ENCODE measurements at places on chromosomes 3 and 15.

DNA sequence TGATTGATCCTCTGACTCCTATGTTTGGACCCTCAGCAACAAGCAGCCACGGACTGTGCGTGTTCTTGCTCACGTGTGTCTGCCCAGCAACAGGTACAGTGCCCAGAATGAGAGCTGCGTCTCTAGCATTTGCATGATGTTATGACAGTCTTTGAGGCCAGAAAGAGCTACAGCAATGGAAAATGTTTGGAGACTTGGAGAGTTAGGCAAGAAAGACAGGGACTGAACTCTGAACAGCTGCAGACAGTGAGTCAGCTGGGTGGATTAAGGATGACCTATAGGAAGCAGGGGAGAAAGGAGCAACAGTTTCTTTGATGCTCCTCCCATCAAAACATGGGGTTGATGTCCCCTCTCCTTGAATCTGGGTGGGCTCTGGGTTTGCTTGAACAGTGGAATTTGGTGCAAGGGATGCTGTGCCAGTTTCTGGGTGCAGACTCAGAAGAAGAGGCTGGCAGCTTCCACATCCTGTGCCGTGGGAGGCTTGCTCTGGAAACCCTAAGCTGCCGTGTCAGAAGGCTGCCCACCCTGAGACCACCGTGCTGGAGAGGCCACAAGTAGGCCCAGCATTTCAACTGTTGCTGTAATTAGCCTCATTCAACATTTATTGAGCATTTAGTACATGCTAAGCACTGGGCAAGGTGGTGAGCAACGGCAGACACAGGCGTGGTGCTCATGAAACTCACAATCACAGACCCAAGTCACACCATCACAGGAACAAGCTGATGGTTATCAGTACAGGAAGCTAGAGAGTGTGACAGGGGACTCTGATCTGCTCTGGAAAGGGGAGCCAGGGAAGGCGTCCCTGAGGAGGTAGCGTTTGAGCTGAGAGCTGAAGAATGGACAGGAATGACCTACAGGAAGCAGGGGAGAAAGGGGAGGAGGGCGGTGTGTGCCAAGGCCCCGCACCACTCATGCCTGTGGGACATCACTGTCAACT lies 21.7 kb downstream of the CCR9 start:
- no peak for DNase-seq

DNA sequence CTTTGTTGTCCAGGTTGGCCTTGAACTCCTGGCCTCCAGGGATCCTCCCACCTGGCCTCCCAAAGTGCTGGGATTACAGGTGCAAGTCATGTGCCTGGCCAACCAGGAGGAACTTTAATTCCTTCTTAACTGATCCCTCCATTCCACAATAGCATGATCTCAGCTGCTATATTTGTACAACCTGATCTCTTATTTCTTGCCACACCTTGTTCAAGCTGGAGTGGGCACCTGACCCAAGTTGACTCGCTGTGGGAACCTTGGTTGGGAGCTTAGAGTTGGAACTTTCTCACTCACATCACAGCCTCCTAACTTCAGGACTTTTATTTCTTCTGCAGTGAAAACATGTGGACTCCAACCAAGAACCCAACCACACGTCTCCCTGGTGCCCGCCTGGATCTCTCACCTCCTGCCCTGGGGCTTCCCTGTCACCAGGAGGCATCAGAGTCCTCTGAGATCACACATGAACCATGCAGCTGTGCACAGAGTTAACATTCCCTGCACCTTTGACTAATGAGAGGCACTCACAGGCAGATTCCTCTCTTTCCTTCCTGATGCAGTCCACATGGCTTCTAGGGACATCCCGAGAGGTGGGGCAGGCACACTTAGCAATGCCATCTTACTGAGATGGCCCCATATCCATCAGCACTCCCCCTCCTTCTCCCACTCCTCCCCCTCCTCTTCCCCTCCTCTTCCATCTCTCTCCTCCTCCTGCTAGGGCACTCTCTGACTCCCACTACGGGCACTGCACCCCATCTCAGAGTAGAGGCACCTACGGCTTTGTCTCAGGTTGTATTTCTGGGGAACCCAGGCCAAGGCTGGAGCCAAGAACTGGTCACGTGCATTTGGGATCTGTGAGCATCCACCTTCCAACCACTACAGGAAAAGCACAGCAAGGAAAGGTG lies 9.7 kb upstream of the CYFIP1 start:
- no peak for DNase-seq

DNA sequence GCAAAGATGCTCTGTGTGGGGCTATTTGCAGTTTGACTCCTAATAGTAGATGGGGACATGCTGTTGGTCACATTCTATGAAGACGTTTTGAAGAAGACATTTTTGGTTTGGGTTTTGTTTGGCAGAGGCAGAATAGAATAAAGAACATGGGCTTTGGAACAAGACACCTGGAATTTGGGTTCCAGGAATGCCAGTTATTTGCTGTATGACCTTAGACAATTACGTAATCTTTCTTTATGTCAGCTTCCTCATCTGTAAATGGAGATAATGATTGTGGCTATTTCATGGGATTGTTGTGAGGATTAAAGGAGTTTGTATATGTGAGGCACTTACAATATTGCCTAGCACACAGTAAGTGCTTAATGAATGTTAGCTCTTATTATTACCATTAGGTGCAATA lies 91.6 kb downstream of the MESD start:
- DNase-seq: no peak

DNA sequence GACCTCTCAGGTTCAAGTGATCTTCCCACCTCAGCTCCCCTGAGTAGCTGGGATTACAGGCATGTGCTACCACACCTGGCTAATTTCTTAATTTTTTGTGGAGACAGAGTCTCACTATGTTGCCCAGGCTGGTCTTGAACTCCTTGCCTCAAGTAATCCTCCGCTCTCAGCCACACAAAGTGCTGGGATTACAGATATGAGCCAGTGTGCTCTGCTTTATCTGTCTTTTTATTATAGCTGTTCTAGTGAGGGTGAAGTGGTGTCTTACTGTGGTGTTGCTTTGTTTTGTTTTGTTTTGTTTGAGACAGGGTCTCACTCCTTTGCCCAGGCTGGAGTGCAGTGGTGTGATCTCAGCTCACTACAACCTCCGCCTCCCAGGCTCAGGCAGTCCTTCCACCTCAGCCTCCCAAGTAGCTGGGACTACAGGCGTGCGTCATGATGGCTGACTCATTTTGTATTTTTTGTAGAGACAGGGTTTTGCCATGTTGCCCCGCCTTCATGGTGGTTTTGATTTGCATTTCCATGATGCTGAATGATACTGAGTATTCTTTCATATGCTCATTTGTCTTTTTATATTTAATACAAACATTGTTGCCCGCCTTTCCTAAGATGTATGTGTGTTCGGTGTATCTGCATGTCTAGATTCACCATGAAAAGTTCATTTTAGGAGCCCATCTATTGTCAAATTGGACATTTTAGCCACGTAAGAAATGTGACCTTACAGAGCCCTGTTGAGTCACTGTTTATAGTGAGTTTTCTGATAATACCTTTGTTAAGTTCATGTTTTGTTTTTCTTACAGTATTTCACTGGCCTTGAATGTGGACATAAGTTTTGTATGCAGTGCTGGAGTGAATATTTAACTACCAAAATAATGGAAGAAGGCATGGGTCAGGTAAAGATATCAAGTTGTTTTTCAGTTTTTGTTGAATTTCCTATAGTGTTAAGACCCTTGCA lies 80.6 kb downstream of the ARIH1 start:
- no peak for DNase-seq

GRCh38 chr3:161320837-161321236 lies 50.5 kb downstream of the SPTSSB start:
- no peak for DNase-seq

GRCh38 chr3:110955301-110955880 lies 116.2 kb upstream of the NECTIN3 start:
- no peak for DNase-seq

DNA sequence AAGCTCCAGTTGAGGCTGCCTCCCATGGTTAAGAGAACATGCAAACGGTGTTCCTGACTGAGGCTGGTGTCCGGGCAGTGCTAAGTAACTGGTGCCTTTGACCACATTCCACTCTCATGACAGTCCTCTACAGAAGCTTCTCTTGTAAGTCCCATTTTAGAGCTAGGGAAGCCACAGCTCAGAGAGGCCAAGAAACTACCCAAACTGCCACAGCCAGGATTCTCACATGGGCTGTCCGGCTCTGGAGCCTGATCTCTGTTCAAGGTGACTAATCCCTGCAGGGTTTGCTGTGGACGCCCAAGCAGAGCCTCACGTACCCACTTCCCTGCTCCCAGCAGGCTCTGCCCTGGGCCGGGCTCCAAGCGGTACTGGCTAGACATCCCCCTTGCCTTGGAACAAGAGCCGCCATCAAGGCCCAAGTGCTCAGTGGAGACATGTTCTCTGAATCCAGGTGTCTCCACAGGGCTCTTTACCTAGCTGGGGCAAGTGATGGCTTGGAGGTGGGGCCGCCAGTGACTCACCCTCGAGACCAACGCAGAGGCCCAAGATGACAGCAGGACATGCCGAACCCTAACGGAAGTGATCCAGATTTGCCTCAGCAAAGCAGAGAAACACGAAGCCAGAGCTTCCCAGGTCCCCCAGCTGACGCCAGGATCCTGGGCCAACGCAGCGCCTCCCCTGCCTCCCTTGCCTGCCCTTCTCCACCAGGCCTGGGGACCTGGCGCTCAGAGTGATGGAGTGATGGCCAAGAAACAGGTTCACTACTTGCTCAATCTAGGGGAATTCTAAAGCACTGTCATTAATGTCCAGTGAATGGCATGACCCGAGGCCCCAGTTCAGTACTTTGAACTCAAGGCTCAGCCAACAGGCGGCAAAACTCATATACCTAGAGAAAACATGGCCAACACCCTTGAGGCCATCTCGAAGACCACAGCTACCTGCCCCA lies 24.4 kb downstream of the KLHL25 start:
- DNase-seq: no peak

DNA sequence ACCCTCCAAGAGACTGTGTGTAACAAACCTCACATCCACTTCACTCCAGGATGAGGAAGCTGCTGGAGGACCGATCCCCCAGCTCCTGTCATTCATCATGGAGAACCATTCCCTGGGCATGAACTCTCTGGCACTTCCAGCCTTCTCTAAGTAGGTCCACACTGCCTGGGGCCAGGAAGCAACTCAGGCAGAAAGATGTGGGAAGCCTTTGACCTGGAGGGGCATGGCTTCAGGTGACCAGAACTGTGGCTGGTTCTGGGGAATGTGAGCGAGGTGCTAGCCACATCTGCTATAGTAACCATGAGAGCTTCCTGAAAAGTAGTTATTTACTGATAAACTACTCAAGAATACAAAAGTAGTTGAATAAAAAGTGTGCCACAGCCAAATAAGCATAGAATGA lies 173.7 kb upstream of the CTDSPL start:
- DNase-seq: peak; percentile 70

DNA sequence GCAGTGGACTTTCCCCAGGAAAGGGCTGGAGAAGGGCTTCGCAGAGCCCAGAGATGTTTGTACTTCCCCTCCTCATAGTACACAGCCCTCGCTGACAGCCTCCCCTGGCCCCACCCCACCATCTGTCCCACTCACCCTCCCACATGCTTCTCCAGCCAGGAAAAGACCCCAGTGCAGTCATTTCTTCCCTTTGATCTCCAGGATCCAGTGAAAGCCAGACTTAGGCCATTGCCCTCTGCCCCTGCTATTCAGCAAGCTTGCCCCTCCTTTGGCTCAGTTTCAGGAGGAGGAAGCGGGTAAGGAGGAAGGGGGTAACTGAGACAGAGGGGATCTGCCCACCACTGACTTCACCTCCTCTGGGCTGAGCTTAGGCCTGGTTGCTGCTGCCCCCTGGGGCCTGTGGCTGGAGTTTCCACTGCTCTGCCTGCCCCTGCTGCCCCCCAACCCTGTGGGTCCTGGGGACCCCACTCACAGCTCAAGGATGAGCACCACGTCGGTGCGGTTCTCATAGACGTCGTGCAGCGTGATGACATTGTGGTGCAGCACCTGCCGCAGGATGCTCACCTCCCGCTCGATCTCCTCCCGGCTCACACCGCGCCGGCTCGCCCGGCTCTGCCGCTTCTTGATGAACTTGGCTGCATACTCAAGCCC lies 63.1 kb downstream of the DAPK2 start:
- DNase-seq: peak; percentile 51

GRCh38 chr15:82110144-82110543 lies 64.3 kb upstream of the MEX3B start:
- no peak for DNase-seq

DNA sequence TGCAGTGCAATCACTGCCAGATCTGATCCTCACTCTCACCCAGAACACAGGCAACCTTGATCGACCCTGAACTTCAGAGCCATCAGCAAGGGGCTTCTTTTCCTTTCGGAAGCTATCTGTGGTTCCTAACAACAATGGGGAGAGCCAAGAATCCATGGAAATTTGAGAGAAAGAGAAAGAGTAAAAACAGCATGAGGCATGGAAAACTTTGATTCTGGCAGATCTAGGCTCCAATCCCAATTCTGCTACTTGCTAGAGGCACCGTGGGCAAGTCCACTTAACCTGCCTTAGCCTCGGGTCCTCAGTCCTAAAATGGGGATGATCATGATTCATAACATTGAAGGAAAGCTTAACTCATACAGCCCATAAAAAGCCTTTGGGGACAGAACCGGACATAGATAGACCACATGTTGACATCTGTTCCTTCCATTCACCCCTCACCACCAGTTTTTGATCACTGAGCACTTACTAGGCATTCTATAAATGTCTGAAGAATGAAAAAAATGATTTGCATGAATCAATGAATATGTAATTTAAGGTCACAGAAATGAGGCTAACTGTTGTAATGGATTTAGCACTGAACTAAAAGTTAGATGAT lies 605.7 kb upstream of the CFAP20DC start:
- no peak for DNase-seq

- DNase-seq: no peak
These were observed 35.2 kb downstream of the ZIC4 start for GRCh38 chr3:147371140-147371539.

DNA sequence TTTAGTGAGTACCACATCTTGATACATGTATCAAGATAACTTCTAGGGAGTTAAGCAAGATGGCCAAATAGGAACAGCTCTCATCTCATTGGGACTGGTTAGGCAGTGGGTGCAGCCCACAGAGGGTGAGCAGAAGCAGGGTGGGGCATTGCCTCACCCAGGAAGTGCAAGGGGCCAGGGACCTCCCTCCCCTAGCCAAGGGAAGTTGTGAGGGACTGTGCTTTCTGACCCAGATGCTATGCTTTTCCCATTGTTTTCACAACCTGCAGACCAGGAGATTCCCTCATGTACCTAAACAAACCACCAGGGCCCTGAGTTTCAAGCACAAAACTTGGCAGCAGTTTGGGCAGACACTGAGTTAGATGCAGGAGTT lies 665.0 kb upstream of the CBLB start:
- no peak for DNase-seq

GRCh38 chr15:37034392-37034791 lies 66.0 kb downstream of the MEIS2 start:
- no peak for DNase-seq

DNA sequence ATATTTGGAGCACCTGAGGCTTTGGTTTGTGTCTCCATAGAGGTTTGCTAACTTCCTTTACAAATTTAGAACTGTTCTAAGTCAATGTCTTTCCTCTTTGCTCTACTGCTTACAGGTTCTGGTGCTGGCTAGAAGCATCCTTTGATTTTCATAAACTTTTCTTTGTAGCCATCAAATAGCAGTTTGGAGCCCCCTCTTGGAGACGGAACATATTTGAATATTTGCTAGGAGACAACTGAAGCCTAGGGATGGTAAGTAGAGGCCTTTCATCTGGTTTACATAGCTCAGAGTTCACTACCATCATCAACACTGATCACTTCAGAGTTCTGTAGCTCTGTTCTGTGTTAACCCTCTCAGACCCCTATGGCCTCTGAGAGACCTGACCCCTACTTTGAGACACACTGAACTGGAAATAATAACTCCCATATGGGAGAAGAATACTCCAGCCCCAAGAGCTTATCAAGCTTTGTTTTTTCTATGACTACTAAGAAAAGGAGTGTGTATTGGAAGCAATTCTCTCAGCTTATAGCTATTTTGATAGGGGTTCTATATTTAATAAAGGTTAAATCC lies 420.4 kb downstream of the EPHA3 start:
- DNase-seq: no peak

Data from islet precursor cell (in vitro differentiated cells).